ENCODE measurements at places on chromosomes 5 and 9. TPM values are rescaled to one million over a fixed set of nuclear protein-coding genes. Genes with fewer than 3 reads are reported as not detected.

GRCh38 chr5:172093965-172094364 is 87.5 kb upstream of the FBXW11 start:
- no peak for DNase-seq

DNA sequence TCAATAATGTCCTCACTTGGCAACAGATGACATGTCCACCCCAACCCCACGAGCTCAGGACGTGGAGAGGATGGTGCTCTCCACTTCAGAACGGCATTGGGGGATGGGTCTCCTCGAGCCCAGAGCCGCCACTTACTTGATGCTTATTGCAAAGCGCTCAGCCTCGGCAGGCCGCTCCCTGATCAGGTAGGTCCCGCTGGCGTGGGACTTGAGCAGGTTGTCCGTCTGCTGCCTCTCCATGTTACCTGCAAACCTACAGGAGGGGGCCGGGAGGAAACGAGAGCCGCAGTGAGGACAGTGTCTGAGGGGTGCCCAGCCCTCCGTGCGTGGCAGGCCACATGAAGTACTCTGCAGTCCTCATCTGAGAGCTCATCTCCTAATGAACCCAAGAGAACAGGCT is 36.6 kb upstream of the SARDH start:
- no peak for DNase-seq

- no peak for DNase-seq
Observed at GRCh38 chr9:82115331-82115730, 126.8 kb downstream of the SPATA31D1 start.

- no peak for DNase-seq
Observed at GRCh38 chr9:95826183-95826838, 49.2 kb upstream of the ERCC6L2 start.

DNA sequence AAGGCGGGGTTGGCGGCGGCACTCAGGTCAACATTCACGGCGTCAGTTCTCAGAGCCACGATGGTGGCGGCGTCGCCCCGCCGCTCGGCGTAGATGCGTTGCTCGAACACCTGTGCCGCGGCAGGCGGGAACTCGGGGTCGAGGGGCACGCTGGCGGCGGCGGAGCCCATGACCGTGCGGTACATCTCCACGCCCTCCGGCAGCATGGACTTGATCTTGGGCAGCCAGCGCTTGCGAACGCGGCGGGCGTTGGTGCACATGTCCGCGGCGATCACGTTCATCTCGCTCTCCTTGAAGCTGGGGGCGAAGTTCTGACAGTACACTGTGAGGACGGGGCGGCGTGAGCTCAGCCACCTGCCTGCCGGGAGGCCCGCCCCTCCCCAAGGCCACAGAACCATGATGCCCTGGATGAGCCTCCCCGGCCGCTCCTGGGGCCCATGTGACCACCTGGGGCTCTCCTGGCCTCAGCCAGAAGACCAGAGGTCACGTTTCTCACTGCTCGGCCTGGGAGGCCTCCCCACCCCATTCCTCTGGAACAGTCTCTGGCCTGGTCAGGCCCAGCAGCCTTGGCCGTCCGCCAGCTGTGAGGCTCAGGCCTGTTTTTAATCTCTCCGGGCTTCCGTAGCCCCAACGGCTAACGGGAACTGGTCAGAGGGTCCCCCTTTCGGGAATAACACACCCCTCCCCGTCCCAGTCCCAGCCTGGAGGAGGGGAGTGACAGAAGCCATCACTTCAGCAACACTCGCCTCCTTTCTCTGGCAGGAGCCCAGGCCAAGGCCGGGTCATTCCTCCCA is 50.7 kb upstream of the UBAC1 start:
- peak; percentile 60 for DNase-seq

GRCh38 chr9:5971740-5972139 is 43.7 kb downstream of the RANBP6 start:
- DNase-seq: no peak

DNA sequence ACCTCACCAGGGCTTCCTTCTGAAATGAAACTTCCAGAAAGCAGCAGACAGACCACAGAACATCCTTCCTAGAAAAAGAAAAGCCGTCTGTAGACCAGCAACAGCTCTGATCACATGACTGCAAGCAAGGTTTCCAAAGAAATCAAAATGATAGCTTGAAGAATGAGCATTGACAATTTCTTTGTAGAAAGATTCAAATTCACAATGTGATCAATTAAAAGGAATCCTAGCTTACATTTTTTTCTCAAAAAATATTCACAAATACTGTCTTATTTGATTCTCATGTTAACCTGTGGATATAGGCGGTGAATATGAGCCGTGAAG is 144.9 kb downstream of the MTX3 start:
- no peak for DNase-seq

- DNase-seq: no peak
Observed at GRCh38 chr9:76557674-76558225, 98.8 kb downstream of the GCNT1 start.

- no peak for DNase-seq
Observed at GRCh38 chr9:87322840-87323635, 174.6 kb upstream of the DAPK1 start.

GRCh38 chr5:58497386-58497785 is 6.2 kb downstream of the GAPT start:
- no peak for DNase-seq

GRCh38 chr5:150107909-150108447 is 21.6 kb upstream of the CSF1R start:
- no peak for DNase-seq

- DNase-seq: peak; percentile 68
Observed at GRCh38 chr5:112146323-112147226, 272.5 kb downstream of the EPB41L4A start.

DNA sequence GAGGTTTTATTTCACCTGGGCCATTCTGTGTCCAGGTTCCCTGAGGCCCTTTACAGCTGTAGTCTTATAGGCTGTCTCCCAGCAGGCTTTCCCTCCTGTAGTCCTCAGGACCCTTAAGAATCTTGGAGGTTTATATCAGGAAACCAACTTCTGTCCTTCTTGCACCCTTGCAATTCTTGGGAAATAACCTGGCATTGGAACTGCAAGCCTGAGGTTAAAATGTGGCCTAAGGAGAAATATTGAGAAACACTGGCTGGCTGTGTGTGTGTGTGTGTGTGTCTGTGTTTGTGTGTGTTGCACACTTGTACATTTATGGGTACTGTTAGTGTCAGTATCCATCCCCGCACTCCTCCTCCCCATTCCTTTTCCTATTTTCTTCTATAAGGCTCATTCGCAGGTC is 168.9 kb downstream of the PAPPA start:
- DNase-seq: no peak

GRCh38 chr9:134782921-134783698 is 97.5 kb upstream of the FCN2 start:
- DNase-seq: no peak

GRCh38 chr5:42798284-42799240 is 13.1 kb downstream of the SELENOP start:
- no peak for DNase-seq

DNA sequence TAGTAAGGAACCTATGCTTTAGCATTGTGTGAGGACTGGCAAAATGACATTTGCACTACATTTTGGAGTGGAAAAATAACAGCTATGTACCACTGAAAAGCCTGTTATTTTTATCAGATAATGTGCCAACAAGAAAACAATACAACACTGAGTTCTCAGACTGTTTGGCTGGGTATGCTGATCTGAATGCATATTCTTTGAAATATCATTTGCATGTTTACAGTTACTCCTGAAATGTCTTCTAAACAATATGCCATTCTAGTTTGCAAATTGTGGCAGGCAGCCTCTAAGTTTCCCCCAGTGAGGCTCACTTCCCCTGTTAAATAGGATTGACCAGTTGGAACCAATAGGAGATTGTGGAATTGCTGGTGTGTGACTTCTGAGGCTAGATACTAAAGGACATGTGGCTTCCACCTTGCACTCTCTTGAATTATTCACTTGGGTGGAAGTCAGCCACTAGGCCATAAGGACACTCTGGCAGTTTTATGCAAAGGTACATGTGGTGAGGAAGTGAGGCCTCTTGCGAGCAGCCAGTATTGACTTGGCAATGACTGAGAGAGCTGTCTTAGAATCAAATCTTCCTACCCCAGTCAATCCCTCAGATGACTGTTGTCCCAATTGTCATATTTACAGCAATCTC is 250.4 kb upstream of the PCSK5 start:
- no peak for DNase-seq

DNA sequence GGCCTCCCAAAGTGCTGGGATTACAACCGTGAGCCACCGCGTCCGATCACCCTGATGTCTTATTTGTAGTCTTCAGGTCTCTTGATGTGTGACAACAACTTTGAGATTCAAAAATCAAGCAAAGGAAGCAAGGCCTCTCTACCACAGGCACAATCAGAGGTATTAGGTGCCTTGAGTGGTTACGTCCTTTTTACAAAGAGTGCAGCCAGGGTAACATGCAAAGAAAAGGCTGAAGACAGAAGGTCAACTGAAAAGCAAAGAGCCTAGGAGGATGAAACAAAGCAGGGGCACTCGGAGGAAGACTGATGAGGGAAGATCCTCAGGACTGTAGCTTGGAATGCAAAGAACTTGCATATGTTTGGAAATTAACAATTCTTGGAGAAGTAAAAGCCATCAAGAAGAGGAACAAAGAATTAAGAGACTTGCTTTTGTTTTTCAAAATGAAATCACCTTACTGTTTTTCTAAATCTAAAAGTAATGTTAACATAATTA is 362.1 kb downstream of the EBF1 start:
- no peak for DNase-seq

GRCh38 chr5:43601454-43602260 is 1.3 kb upstream of the NNT start:
- no peak for DNase-seq

DNA sequence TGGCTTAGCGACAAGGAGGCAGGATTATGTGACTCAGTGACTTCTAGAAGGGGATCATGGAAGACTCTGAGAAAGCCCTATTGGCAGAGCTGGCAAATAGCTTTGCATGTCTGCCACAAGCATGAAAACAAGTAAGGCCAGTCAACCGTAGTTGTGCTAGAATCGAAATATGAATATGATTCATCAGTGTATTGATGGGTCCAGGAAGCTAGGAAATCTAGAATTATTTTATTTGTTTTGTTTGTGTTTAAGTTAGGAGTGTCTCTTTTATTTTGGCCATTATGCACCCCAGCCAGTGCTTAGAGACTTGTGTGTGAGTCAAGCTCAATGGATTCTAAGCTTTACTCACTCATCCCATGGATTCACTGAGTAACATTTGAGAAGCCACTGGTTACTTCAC is 3.8 kb upstream of the ITGA2 start:
- no peak for DNase-seq

GRCh38 chr5:148887123-148887881 is 60.9 kb downstream of the ADRB2 start:
- no peak for DNase-seq

GRCh38 chr5:72280581-72281069 is 39.4 kb downstream of the MRPS27 start:
- DNase-seq: no peak

GRCh38 chr9:17045381-17045940 is 89.4 kb upstream of the CNTLN start:
- no peak for DNase-seq

Gene GCNT4
- polyA plus RNA-seq: 15.4 TPM

Gene ENHO
- polyA plus RNA-seq: 2.8 TPM

Gene LCN9
- polyA plus RNA-seq: not detected

Gene MUSK
- polyA plus RNA-seq: not detected

Gene BARX1
- 0.38 TPM for polyA plus RNA-seq

Gene PCDHA5
- 0.15 TPM for polyA plus RNA-seq

Gene CSF2
- not detected for polyA plus RNA-seq

Gene FOXI1
- polyA plus RNA-seq: 5.6 TPM

Gene TAF9
- 59.5 TPM for polyA plus RNA-seq

Gene EXOC3
- polyA plus RNA-seq: 60.5 TPM

Gene GRIN3A
- 1.9 TPM for polyA plus RNA-seq

Gene GLIPR2
- 46.8 TPM for polyA plus RNA-seq

Measured in right renal pelvis (tissue), 4 donors.